ENCODE measurements at places on chromosomes 5 and 9.

GRCh38 chr5:37683072-37683471 is 156.8 kb downstream of the GDNF start:
- H3K36me3 ChIP-seq: peaks cover 55% of the 10 kb centered on the region
- no peak for DNase-seq
- H3K27me3 ChIP-seq: no peaks in the 10 kb centered on the region
- H3K4me1 ChIP-seq: peaks cover 8% of the 10 kb centered on the region

- H3K27ac ChIP-seq: peak overlapping the region; percentile 12
- H3K4me1 ChIP-seq: no peaks in the 10 kb centered on the region
- no peak for DNase-seq
- H3K4me3 ChIP-seq: no peak overlapping the region
- H3K27me3 ChIP-seq: no peaks in the 10 kb centered on the region
- peaks cover 36% of the 10 kb centered on the region for H3K36me3 ChIP-seq
Measured at GRCh38 chr5:55338092-55338613, 30.4 kb downstream of the MTREX start.

GRCh38 chr9:95724253-95724991 is 151.1 kb upstream of the ERCC6L2 start:
- H3K4me3 ChIP-seq: no peak overlapping the region
- H3K27me3 ChIP-seq: peaks cover 3% of the 10 kb centered on the region

DNA sequence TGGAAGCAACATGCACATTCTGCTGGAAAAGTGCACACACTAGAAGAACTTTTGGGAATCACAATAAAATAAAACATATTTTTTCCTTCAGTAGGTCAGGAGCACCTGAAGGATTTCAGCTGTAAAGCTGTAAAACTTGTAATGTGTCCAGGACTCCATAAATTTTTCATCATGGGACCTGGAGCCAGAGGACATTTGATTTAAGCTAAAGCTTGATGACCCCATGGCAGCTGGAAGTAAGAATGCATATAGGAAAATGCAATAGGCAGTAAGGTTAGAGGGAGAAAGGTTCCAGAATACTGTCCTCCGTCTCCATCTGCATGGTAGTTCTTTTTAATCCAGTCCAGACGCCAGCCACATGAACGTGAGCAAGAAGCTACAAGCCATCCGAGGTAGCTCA is 166.0 kb downstream of the ADAMTSL1 start:
- no peak overlapping the region for H3K4me3 ChIP-seq
- no peak overlapping the region for H3K27ac ChIP-seq
- H3K27me3 ChIP-seq: no peaks in the 10 kb centered on the region
- DNase-seq: no peak
- H3K4me1 ChIP-seq: no peaks in the 10 kb centered on the region

GRCh38 chr5:59500014-59500413 is 393.5 kb downstream of the PDE4D start:
- H3K4me3 ChIP-seq: no peak overlapping the region
- peaks cover 5% of the 10 kb centered on the region for H3K4me1 ChIP-seq
- H3K27me3 ChIP-seq: no peaks in the 10 kb centered on the region
- no peak overlapping the region for H3K27ac ChIP-seq
- no peaks in the 10 kb centered on the region for H3K36me3 ChIP-seq

DNA sequence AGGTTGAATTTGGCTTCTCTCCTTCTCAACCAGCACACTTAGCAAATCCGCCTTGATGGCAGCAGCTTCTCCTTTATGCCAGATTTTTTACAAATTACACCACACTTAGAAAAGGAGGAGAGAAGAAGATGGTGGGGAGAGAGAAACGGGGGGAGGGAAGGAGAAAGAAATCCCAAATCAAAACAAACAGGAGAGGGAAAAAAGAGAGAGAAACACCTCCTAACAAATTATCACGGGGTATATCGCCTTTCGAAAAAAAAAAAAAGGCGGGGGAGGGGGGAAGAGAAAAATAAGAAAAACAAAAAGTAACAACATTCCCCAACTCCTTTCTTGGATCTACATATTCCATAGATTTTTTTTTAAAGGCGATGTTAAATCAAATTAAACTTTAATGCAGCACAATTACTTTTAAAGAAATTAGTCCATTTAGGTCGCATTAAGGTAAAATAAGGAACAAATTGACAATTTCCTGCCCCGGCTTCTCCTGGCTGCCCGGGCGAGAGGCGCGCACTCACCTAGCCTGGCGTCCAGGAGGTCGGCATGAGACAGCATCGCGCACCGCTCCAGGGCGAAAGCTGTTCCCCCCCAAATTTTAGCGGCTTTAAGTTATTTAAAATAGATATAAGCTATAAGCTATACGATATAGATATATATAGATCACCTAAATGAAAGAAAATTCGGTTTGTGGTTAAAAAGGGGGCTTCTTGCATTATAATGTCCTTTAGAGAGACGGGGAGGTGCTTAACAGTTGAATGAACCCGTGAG is at the start of gene OTP:
Gene OTP, minus strand, starts transcription at position 716 of the 765 bp plus-strand sequence. Its CDS starts 164 bp downstream, at position 552.
- H3K27ac ChIP-seq: no peak within 1 kb of the TSS
- no peaks in the 10 kb centered on the region for H3K36me3 ChIP-seq
- peak within 1 kb of the TSS; percentile 49 for H3K4me3 ChIP-seq
- no peak for DNase-seq
- peaks cover 100% of the 10 kb centered on the region for H3K27me3 ChIP-seq

DNA sequence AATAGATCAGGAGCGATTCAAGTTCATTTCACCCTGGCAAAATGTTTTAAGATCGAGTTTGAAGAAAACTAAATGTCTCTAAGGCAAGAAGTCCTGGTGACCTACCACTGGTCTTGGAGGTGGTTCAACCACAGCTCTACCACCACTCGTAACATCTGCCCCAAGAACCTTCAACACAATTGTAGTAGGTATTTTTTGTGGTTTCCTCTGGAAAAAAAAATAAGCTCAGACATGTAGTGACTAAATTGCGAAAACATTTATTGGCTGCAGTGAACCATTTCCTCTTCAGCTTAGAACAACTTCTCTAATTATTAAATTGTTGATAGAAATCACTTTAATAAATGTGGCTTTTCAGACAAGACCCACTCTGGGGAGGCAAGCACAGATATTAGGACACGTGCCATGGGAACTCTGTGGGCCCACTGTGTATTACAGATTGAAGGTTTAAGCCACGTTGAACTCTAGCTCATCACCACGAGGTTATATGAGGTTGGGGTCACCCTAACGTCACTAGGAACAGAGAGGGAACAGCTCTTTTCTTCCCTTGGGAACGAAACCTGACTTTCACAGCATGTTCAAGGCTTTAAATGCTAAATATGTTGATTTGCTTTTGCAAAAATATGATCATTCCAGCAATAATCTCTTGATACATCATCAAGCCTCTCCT is 142.9 kb downstream of the HSD17B3 start:
- no peak overlapping the region for H3K4me3 ChIP-seq
- H3K27me3 ChIP-seq: peaks cover 26% of the 10 kb centered on the region
- no peak overlapping the region for H3K27ac ChIP-seq
- peaks cover 34% of the 10 kb centered on the region for H3K4me1 ChIP-seq

DNA sequence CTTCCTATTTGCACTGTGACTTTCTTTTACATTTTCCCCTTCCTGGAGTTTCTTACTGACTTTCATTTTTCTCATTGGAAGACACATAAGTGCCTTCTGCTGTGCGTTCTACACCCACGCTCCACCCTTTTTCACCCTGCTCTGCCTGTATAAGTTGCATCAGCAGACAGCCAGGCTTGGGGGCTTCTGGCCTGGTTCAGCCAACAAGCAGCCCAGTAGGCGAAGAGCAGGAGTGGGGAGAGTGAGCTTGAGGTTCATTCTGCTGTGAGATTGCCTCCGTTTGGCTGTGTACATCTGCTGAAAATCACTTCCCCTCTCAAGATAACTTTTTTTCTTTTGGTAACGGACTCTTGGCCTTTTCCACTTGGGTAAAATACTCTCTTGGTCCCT is 38.4 kb downstream of the RASGRF2 start:
- H3K27me3 ChIP-seq: no peaks in the 10 kb centered on the region
- no peak overlapping the region for H3K27ac ChIP-seq
- no peak for DNase-seq
- no peak overlapping the region for H3K4me3 ChIP-seq
- H3K4me1 ChIP-seq: no peaks in the 10 kb centered on the region

- no peak overlapping the region for H3K4me3 ChIP-seq
- H3K36me3 ChIP-seq: peaks cover 18% of the 10 kb centered on the region
- H3K27me3 ChIP-seq: peaks cover 6% of the 10 kb centered on the region
- peaks cover 29% of the 10 kb centered on the region for H3K4me1 ChIP-seq
Measured at GRCh38 chr9:114205171-114206015, 50.1 kb downstream of the COL27A1 start.

DNA sequence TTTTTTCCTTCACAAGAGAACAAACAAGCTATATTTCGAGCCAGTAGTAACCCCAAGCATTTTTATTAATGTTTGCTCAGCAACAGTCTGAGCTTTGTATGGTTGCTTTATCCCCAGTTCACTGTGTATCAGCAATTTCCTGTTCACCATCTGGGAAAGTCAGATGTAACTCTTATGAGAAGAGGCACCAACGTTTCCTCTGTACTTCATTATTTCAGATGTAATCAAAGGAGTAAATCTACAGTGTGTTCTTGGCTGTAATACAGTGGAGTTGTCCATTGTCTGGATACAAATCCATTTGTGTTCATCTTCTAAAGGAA is 340.2 kb downstream of the ARRDC3 start:
- H3K4me1 ChIP-seq: peaks cover 12% of the 10 kb centered on the region
- no peaks in the 10 kb centered on the region for H3K27me3 ChIP-seq
- no peak overlapping the region for H3K27ac ChIP-seq
- H3K36me3 ChIP-seq: peaks cover 46% of the 10 kb centered on the region

DNA sequence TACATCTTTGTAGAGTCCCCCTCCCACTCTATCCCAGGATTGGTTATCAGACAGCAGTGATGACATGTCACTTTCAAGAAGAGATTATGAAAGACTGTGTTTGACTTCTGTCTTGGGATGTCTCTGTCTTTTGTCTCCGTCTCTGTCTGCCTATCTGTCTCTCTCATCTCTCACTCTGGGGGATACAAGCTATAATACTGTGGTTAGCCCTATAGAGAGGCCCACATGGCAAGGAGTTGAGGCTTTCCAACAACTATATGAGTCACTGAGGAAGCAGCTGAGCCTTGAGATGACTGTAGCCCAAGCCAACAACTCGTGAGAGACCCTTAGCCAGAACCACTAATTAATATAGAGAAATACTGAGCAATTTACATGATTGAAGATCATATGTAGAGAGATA is 284.8 kb downstream of the PDE4D start:
- H3K36me3 ChIP-seq: no peaks in the 10 kb centered on the region
- H3K27ac ChIP-seq: no peak overlapping the region
- H3K27me3 ChIP-seq: no peaks in the 10 kb centered on the region

DNA sequence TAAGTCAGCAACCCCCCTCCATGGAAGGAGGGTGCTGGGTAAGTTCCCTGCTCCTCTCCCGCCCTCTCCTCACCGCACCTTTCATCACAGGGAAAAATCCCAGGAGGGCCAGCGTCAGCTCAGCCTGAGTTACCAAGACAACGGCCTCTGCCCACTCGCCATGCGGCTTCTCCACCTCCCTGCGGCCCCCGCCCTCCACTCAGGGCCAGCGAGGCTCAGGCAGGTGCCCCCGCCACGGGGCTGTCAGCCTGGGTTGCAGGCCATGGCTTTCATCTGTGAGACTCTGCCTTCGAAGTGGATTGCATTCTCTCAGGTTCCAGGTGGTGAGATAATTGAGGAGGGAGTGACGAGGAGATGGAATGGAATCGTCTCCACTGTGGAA is 27.2 kb upstream of the LAMC3 start:
- H3K4me1 ChIP-seq: peaks cover 74% of the 10 kb centered on the region
- no peak for DNase-seq
- no peak overlapping the region for H3K4me3 ChIP-seq
- peaks cover 9% of the 10 kb centered on the region for H3K27me3 ChIP-seq

DNA sequence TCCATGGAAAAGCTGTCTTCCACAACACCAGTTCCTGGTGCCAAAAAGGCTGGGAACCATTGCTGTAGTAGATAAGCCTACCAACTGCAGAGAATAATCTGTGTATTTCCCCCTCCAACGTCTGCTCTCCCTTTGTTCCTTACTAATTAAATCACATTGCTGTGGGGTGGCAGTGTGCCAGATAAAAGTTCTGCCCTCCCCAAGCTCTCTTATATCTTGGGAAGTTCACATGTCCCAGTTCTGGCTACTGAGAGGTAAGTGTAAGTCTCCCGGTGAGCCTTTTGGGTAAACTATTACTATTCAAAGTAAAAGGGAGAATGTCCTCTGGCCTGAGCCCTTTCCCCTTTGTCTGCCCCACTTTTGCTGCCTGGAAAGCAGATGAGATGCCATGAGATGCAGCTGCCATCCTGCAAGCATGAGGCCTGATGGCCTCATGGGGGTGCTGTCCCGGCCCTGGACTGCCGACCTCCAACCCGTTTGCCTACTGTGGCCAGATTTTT is 14.7 kb downstream of the ENC1 start:
- H3K27ac ChIP-seq: peak overlapping the region; percentile 92
- no peak for DNase-seq
- no peak overlapping the region for H3K4me3 ChIP-seq
- H3K27me3 ChIP-seq: peaks cover 4% of the 10 kb centered on the region

DNA sequence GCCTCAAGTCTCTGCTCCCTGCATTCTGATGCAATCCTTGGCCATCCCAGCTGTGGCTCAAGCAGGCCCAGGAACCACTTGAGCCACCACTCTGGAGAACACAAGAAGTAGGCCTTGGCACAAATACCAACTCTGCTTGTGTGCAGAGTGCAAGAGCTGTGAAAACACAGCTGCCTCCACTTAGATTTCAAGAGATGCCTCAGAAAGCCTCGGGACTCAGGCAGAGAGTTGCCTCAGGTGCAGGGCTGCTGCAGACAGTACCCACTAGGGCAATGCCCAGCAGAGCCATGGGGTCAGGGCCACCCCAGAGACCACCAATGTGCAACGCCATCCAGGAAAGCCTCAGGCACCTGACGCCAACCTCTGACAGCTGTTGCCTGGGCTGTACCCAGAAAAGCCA is 82.4 kb downstream of the FREM1 start:
- H3K36me3 ChIP-seq: peaks cover 70% of the 10 kb centered on the region
- no peaks in the 10 kb centered on the region for H3K27me3 ChIP-seq

GRCh38 chr5:180785121-180785781 is 17.4 kb downstream of the MGAT1 start:
- peaks cover 15% of the 10 kb centered on the region for H3K27me3 ChIP-seq
- H3K4me3 ChIP-seq: no peak overlapping the region
- DNase-seq: no peak
- H3K27ac ChIP-seq: no peak overlapping the region
- H3K4me1 ChIP-seq: peaks cover 48% of the 10 kb centered on the region

GRCh38 chr5:136420168-136420898 is 55.0 kb upstream of the TRPC7 start:
- H3K4me3 ChIP-seq: peak overlapping the region; percentile 23
- DNase-seq: peak; percentile 66
- H3K36me3 ChIP-seq: no peaks in the 10 kb centered on the region

GRCh38 chr5:40679913-40680681 is at the start of gene PTGER4:
TSS of gene PTGER4 (plus strand) at chr5:40679915. CDS start at chr5:40680994, 1,079 bp downstream.
- peaks cover 60% of the 10 kb centered on the region for H3K27me3 ChIP-seq
- H3K4me3 ChIP-seq: peak within 1 kb of the TSS; percentile 93
- peaks cover 56% of the 10 kb centered on the region for H3K4me1 ChIP-seq
- no peak for DNase-seq
- peak within 1 kb of the TSS; percentile 83 for H3K27ac ChIP-seq

DNA sequence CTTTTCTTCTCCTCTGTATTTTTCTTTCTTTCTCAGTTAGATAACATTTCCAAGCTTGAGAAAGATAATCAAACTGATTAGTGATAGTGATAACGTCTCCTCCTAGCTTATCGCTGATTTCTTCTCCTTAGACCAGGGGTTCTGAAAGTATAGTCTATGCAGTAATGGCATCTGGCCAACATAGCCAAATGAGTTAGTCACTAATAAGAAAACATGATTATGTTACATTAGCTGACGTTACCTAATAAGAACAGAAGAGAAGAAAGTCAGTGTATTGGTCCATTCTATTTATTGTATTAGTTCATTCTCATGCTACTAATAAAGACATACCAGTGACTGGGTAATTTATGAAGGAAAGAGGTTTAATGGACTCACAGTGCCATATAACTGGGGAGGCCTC is 111.2 kb downstream of the STRBP start:
- no peaks in the 10 kb centered on the region for H3K4me1 ChIP-seq
- no peak for DNase-seq
- no peaks in the 10 kb centered on the region for H3K27me3 ChIP-seq
- no peak overlapping the region for H3K4me3 ChIP-seq
